ENCODE measurements at places on chromosomes 11 and 22.
A peak's percentile ranks its signal among the peaks of the same experiment; 100 is the strongest.

GRCh38 chr11:791658-792534, 2.0 kb upstream of the CEND1 start:
- DNase-seq: no peak

- DNase-seq: no peak
These were observed 796.3 kb upstream of the RAG2 start for GRCh38 chr11:37394236-37394870.

- DNase-seq: no peak
These were observed 852.6 kb upstream of the RAG2 start for GRCh38 chr11:37450613-37451012.

GRCh38 chr11:614021-614622, 1.6 kb downstream of the IRF7 start:
- no peak for DNase-seq

DNA sequence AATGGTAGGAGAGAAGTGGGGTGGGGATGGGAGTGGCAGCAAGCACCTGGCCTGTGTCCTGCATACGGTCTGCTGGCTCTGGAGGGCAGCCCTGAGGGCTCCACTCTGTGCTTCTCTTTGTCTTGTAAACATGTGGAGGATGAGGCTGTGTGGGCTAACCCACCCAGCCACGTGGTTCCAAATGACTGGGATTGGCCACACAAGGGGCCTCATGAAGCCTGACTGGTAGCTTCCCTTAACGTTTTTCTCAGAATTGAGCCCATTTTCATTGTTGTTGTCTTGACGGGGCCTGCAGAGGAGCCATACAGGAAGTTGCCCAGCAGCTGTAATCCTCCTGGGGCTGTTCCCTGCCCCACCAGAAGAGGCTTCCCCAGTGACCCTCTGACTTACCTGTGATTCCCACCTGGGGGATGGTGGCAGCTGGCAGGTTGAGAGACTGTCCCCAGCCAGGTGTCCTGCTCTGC, 18.0 kb downstream of the DERL3 start:
- no peak for DNase-seq

DNA sequence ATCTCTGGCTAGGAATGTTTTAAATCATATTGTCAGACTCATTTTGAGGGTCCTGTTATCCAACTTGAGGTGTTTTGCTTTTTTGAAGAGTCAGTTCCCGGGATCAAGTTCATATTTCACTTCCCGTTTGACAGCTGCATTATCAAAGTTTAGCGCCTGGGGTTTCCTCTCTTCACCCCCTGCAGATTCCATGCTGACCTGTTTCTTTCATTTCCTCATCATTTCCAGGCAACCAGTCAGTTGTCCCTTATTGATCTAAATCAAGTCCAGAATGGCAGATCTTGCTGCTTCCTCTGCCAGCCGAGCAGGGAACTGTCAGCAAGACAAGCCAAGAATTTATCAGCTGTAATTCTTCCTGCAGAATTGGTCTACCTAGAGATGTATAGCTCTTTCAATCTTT, 197.6 kb upstream of the SYN3 start:
- DNase-seq: no peak

DNA sequence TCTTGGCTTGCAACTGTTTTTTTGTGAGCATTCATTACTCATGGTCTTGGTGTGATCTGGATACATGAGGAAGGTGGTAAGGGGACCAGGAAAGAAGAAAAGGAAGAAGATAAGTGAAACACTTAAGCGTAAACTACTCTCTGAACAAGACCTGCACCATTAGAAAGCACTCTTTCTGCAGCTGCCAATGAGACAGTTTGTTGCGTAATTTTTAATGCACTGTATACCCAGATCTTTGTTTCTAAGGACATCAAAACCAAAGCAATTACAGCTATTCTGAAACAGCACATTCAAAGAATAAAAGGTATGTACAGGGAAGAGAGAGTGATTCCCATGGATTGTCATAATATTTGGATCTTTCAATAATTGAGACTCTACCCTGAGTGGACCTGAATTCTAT, 147.4 kb downstream of the BLID start:
- DNase-seq: no peak

- no peak for DNase-seq
These were observed 318.3 kb downstream of the MN1 start for GRCh38 chr22:27483095-27483785.

DNA sequence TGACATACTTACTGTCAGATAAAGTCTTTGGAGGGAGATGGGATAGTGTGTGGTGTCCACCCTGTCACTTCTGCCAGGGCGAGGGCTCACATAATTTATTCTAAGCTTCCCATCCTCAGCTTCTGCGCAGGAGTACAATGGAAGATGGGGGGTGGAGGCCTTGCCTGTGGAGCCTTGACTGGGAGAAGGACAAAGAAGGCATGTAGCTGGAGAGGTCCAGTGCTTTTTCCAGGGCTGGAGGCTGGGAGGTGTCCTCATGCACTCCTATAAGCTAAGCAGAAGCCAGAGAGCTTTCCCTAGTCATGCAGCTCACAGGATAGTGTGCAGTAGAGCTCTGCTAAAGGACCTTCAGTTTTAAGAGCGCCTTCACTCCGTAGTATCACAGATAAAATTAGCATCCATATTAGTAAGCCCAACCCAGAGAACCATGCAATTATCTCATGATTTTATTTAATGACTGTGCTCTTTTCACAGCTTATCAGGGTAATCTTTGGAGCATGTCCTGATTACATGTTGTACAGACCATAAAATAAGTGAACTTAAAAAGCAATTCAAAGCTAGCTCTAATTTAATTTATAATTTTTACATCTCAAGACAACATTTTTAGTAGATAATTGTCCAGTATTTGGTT, 148.3 kb downstream of the TEAD1 start:
- DNase-seq: no peak

- DNase-seq: no peak
These were observed 64.0 kb downstream of the PPME1 start for GRCh38 chr11:74235121-74235520.

- DNase-seq: no peak
These were observed 15.9 kb downstream of the IL10RA start for GRCh38 chr11:118002010-118002540.

DNA sequence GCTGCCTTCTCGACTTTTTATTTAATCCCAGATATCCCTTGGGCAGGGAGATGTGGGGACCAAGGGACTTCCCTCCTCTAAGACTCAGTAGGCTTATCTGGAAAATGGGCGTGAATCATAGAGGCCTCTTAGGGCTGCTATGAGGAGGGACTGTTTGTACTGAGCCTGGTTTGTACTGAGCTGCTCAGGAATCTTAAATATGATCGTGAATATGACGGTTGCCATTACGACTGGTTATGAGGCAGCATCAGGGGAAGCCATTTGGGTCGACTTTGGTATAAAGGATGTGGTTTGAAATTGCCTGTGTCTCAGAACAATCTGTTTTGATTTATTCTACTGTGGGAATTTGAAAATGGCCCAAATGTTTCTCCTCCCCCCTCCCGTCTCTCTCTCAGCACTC, 20.6 kb downstream of the TSPAN18 start:
- no peak for DNase-seq

GRCh38 chr11:74278721-74279161, 32.7 kb downstream of the P4HA3 start:
- DNase-seq: no peak

DNA sequence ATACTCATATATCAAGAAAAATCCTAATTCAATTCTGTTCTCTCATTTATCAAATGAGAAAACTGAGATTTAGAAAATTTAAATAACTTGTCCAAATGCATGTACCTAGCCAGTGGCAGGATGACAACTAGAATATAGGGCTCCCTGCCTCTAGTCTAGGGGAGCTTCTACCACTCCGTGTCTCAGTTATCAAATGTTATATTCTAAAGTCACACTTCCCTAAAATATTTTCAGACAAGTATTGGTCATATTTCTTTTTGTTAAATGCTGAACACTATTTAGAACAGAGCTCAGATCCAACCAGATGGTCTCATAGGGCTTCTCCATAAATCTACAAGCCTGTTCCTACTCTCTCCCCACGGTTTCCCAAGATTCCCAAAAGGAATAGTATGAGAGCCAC, 26.3 kb downstream of the KCNJ1 start:
- DNase-seq: no peak

DNA sequence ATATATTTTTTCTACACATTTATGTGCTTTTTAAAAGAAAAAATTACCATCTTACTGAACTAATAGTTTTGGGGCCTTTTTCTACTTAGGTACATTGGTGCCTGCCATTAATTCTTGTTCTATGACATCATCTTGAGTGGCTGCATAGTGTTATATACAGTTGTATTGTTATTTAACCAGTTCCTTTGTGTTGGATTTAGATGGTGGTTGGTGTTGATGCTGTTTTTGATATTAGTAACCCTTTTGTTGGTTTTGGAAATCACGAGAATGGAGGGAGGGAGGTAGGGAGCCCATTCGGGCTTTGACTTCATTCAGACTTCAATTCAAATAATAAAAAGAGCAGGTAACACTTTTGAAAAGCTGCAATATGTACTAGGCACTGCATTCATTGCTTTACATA, 15.4 kb upstream of the C11orf96 start:
- no peak for DNase-seq

- DNase-seq: no peak
These were observed 19.7 kb upstream of the ALG8 start for GRCh38 chr11:78158987-78159652.

- DNase-seq: no peak
These were observed 26.4 kb downstream of the BMAL1 start for GRCh38 chr11:13303668-13304649.

DNA sequence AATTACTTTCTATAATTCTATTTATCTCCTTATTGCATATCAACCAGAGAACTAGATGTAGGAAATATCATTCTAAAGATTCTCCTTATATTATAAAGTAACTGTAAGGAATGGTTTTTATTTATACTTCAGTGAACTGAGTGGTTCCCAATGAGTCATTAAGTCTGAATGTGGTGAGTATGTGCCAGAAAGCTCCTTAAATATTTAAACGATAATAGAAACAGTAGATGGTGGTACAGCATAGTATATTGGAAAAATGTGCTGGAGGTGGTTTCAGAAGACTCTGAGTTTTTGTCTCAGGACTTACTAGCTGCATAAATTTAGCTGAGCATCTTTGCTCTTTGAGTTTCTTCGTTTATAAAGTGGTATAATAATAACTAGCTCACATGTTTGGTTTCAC, 653.5 kb downstream of the FAM181B start:
- DNase-seq: no peak

DNA sequence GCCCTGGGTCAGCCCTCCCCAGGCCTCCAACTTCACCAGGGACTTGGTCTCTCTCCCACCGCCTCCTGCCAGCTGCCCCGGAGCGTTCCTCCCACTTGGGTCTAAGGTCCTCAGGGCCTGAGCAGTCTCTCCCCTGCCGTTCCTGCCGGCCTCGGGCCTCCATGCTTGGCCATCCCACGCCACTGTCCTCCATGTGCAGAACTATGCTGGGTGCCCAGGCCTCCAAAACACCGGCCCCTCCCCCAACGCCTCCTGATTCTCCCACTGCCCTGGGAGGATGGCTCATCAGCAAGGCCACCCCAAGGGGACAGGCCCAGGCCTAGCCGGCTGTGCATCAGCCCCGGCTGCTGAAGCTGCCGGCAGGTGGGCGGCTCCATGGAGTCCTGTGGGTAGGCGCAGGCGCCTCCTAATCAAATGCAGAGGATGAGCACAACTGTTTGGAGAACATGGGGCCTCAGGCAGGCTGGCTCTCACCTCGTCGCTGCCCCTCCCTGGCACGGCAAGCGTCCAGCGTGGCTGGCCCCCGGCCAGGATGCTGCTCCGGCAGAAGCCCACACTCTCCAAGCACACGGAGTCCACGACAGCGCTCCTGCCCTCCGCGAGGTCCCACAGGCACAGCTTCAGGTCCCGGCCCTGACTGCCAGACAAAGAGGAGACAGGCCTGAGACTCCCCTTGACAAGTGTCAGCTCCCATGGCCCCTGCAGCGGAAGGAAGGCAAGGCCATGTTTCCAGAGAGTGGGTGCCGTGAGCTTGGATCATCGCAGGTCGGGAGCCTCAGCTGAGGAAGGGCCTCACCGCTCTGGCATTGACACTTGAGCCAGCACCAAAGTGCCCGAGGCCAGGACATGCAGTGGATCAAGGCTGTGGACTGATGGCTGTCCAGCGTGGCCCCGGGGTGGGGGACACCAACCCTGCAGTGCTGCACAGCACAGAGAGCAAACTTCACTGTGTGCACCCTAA, 42.6 kb downstream of the GNB1L start:
- no peak for DNase-seq

DNA sequence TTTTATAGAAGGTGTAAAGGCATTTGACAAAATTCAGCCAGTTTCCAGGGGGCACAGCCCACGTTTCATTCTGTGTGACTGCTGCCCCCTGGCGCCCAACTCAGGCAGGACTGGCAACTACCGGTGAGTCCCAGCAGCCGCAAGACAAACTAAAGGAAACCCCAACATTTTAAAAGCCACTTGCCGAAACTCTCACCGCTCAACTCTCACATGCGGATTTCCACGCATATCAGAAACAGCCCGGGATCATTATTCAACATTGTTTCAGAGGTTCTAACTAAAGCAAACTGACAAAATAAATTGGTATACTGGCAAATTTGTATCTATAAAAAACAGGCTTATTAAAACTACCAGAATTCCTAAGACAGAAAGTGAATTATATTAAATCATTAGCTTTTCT, 48.2 kb downstream of the MORC2 start:
- DNase-seq: peak; percentile 59

GRCh38 chr22:37259540-37260029, 15.5 kb upstream of the RAC2 start:
- no peak for DNase-seq

DNA sequence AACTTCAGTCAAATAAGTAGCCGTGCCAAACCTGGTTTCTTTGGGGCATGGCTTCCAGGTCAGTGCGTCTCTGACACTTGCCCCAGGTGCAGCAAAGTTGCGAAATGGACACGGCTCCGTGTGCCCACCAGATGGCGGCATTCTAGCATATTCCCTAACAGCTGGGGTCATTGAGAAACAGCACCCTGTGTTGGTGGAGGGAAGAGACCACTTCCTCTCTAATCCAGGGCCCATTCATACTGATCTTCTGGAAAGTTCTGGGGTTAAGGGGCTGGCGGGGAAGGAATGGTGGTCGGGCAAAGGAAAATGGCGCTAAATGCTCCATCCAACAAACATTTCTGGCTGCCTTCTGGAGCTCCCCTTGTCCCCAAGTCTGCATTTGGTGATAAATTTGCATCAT, 141.2 kb upstream of the TIMP3 start:
- no peak for DNase-seq
